ENCODE measurements at places on chromosomes 3 and 15.

DNA sequence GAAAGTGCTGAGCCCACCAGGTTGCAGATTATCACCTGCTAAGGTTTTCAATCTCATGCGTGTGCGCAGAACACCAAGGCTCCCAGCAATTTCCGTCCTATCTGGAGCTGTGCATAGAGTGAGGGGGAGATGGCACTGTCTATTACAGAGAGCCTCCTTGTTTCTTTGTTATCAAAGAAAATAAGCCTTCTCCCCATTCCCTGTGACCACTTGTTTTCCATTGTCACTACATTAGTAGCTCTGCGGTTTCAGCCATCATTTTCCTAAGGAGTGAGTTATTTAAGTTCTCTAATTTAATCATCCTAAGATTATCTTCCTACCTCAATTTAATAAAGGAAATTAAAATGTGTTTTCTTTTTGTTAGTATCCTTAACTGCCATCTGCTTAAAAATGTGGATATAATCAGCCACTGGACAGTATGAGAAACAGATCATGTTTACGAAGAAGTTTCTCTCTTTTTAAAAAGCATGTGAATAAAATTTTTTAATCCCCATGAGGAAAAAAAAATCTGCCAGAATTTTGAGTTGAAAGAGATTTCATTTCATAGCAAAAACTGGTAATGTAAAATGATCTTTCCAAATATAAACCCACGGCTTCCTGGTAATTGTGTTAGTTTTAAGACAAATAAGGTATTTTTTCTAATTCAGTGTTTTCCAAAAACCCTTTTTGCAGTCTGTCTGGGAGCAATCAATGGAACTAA lies 172.3 kb upstream of the UBE2E1 start:
- no peak for DNase-seq

DNA sequence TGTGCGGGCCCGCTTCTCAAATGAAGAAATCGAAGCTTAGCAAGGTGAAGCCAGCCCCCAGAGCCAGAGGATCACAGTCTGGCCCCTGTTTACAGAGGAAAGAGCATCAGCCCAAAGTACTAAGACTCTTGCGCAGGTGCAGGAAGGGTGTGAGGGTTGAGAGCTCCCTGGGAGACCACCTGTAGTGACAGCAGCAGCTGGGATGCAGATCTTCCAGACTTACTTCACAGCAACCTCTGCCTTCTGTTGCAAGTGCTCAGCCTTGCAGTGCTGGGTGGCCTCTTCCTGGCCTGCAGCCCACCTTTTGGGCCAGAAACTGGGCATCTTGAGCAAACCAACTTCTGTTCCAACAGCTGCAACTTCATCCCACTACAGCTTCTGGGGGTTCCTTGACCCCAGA lies 19.7 kb downstream of the SPATA12 start:
- no peak for DNase-seq

- no peak for DNase-seq
These were observed 14.5 kb downstream of the TRIM59 start for GRCh38 chr3:160435095-160435494.

- DNase-seq, result no peak
These were observed 380.5 kb downstream of the FOXP1 start for GRCh38 chr3:71202848-71203533.

GRCh38 chr3:119653876-119654275 lies 6.5 kb downstream of the POPDC2 start:
- DNase-seq, result no peak

- no peak for DNase-seq
These were observed 53.8 kb upstream of the BOC start for GRCh38 chr3:113157408-113158030.
